Activated CD4-positive, alpha-beta T cell treated with anti-CD3 and anti-CD28 coated beads, Interleukin-10, Interleukin-2, amounts not matched to agents 100 ng/mL and 50 ng/mL, durations not matched to agents 16 hours and 8 hours (primary cell): ENCODE measurements at places on chromosomes 16 and 17.
A peak's percentile ranks its signal among the peaks of the same experiment; 100 is the strongest.

DNA sequence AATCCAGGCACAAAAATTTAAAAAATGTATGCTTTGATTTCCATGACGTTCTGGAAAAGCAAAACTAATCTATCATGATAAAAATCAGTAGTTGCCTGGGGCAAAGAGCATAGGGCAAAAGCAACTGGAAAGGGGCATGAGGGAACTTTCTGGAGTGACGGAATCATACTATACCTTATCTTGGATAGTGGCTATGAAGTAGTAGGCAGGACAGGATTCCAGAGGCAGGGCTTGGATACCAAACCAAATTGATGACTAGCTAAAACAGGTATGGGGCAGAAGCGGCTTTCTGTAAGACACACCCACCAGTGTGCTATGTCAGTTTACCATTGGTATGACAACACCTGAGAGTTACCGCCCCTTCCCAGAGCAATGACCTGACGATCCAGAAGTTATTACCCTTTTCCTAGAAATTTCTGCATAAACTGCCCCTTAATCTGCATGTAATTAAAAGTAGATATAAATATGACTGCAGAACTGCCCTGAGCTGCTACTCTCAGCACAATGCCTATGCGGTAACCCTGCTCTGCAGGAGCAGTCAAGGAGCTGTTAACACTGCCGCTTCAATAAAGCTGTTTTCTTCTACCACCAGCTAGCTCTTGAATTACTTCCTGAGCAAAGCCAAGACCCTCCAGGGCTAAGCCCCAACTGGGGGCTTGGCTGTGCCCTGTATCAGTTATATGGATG, 56.7 kb downstream of the CFDP1 start:
- DNase-seq = no peak

- DNase-seq = no peak
Measured at GRCh38 chr16:69867784-69868560, 83.2 kb upstream of the CLEC18A start.

DNA sequence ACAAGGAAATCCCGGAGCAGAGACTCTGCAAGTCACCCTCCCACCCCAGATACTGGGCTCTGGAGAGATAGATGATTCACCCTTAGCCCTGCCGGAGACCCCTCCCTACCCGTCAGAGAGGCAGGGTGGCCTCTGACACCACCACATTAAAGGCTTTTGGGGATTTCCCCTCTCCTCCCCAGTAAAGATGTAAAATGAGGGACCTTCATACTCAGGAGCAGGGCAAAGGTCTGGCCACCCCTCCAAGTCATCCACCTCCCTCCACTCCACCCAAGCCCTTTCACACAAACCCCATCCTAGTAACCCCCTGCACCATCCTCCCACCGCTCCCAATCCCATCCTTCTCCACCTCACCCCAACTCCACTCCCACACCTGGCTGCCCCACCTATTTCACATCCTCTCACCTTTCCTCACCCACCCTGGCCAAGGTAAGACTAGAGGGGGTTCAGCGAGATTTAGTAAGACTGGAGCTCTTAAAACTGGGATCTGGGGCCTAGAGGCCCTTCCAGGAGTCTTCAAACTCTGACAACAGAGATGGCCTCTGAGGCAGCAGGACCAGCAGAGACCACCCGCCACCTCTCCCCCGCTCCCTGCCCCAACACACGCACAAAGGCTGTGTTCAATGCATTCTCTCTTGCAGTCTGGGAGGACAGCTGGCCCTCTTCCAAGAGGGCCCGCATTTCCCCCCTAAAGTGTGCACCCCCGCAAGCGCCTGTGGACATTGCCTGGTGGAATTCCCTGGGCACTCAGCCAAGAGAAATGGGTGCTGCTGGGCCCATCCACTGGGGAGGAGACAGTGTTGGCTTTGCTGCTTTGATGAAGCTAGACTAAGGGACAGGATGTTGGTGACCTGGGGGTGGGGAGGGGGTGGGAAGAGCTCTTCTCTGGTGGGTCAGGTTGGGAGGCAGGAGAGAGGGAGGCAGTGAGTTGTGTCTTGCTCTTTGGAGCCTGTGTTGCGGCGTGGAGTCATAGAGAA, 1.1 kb downstream of the ABAT start:
- DNase-seq = peak; percentile 45

GRCh38 chr16:70390774-70391173, 44.1 kb downstream of the DDX19A start:
- DNase-seq = no peak

GRCh38 chr16:53048139-53048915, 4.4 kb downstream of the CHD9NB start:
- DNase-seq = no peak

- no peak for DNase-seq
Measured at GRCh38 chr17:39563476-39563875, 44.2 kb downstream of the NEUROD2 start.

GRCh38 chr16:81212830-81213465, 25.5 kb upstream of the BCO1 start:
- no peak for DNase-seq
